ENCODE measurements at places on chromosomes 7 and 10. TPM values are rescaled to one million over a fixed set of nuclear protein-coding genes. Genes with fewer than 3 reads are reported as not detected.

DNA sequence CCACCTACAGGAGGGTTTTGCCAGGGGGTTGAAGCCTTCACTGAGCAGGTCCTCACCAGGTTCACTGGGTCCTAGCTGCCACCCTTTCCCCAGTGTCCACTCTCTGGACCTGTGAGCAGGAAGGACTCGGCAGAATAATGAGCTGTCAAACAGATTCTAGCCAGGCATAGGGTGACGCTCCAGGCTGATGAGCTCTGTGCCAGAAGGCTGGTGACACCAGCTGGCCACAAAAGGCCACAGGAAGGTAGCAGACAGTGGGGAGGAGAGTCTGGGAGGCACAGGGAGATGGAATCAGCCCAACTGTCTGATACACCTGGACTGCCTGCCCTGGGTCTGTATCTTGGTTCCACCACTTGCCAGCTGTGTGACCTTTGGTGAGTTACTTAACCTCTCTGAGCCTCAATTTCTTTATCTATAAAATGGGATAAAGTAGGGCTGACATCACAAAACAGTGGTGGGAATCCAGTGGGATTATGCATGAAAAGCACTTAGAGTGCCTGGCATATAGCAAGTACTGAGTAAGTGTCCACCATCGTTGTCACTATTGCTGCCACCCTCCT is 26.7 kb upstream of the NDST2 start:
- DNase-seq: no peak

DNA sequence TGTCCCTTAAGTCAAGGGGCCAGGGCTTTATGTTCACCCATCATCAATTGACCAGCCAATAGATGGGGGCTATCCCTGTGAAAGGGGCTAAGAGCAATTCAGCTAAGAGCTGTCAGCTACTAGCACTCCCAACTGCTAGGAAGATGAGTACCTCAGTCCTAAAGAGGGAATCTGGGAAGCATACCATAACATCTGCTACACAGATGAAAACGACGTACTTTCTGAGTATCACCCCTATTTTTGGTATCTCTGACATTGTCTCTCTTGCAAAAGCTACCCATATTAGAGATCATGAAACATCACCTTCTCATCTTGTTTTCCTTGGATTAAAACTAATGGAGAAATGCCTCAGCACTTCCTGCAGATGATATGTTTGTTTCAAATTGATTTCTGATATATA is 7.5 kb upstream of the SMNDC1 start:
- no peak for DNase-seq

The TEX47 gene
- not detected for total RNA-seq

The IDI2 gene
- not detected for total RNA-seq

DNA sequence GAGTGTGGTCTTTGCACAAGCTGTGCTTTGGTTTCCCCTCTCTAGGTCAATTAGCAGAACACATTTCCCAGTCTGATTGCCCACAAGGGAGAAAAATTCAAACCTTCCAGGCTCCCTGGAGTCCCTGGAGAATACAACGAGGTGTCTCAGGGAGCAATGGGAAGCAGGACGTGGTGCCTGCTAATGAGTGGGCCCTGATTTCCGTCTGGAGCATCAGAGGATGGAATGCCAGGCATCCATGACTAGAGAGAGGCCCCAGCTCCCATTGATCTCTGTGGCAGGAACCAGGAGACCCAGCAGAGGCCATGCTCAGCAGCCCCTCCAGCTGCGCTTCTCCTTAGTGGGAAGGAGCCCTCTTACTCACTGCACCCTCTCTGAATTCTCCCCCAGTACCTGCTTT is 33.2 kb upstream of the TLX1 start:
- no peak for DNase-seq
